Fibroblast of the aortic adventitia (primary cell): ENCODE measurements at places on chromosomes 16 and 17. TPM values are rescaled to one million over a fixed set of nuclear protein-coding genes. Genes with fewer than 3 reads are reported as not detected.
A peak's percentile ranks its signal among the peaks of the same experiment; 100 is the strongest.

GRCh38 chr17:74682028-74682427 is 30.7 kb downstream of the CD300LF start:
- no peak for DNase-seq

Gene GPS1
- total RNA-seq, result 77.5 and 85.5 TPM in 2 replicates

Gene PYY
- not detected in 2 replicates for total RNA-seq

- no peak for DNase-seq
Observed at GRCh38 chr16:3718019-3718391, 681 bp upstream of the TRAP1 start.

Gene AMFR
- total RNA-seq, result 133 and 312 TPM in 2 replicates

- peak; percentile 80 for DNase-seq
Observed at GRCh38 chr16:88920618-88921590, 54.4 kb upstream of the PABPN1L start.

Gene ASPA
- total RNA-seq, result 1.9 and 9.7 TPM in 2 replicates

DNA sequence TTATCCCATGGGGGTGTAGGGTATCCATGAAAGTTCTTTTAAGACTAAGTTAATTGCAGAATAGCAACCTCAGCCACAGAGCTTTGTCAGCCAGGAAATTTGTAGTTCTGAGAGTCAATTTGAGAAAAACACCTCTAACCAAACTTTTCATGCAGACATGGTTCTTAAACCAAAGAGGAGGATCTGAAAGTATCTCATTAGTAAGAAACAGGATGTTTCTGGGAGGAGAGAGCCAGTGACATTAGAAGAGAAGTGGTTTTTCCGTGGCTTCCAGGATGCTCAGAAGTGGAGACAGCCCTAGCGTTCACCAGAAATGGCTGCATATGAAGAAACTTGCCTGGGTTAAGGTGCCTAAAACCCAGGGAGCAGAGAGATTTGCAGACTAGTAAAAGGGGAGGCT is 7.9 kb downstream of the GNAO1 start:
- no peak for DNase-seq

Gene ADORA2B
- total RNA-seq, result 0.90 and 19.3 TPM in 2 replicates

Gene DCTPP1
- total RNA-seq, result 28.0 and 42.0 TPM in 2 replicates

Gene KRTAP9-4
- total RNA-seq, result not detected in 2 replicates

Gene ITGB3
- 5.8 and 22.0 TPM in 2 replicates for total RNA-seq

Gene TNFRSF17
- total RNA-seq, result not detected in 2 replicates

- no peak for DNase-seq
Observed at GRCh38 chr16:30064729-30065101, 845 bp upstream of the ALDOA start.

- no peak for DNase-seq
Observed at GRCh38 chr16:63787014-63787413, 1334.8 kb downstream of the CDH11 start.

- DNase-seq, result no peak
Observed at GRCh38 chr16:5315914-5316313, 218.3 kb upstream of the EEF2KMT start.

Gene CES5A
- total RNA-seq, result not detected in 2 replicates

DNA sequence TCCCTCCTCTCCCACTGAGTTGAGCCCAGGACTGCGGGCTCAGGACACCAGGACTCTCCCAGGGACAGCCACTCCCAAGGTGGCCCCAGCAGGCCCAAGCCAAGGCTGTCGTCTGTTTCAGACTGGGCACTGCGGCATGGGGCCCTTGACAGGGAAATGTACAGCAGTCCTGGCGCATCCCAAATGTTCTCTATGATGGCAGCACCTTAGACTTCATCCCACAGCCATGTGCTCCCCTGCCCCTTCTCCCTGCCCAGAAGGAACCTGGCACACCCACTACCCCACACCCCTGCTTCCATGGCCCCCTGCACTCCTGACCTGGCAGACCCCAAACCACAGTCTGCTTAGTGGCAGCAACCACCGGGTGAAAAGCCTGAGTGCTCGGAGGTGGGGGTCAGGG is 18.2 kb downstream of the RBFOX3 start:
- DNase-seq, result no peak

GRCh38 chr17:10739386-10739785 is 9.6 kb upstream of the TMEM220 start:
- DNase-seq, result no peak

DNA sequence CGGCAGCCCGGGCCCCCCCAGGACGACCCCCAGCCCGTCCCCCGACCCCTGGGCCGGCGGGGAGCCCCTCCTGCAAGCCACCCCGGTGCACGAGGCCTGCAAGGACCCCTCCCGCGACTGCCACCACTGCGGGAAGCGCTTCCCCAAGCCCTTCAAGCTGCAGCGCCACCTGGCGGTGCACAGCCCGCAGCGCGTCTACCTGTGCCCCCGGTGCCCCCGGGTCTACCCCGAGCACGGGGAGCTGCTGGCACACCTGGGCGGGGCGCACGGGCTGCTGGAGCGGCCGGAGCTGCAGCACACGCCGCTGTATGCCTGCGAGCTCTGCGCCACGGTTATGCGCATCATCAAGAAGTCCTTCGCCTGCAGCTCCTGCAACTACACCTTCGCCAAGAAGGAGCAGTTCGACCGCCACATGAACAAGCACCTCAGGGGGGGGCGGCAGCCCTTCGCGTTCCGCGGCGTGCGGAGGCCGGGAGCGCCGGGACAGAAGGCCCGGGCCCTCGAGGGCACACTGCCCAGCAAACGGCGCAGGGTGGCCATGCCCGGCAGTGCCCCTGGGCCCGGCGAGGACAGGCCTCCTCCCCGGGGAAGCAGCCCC is 15.6 kb upstream of the ZFPM1 start:
- DNase-seq, result no peak

- no peak for DNase-seq
Observed at GRCh38 chr16:78980825-78981224, 619.7 kb downstream of the MAF start.

DNA sequence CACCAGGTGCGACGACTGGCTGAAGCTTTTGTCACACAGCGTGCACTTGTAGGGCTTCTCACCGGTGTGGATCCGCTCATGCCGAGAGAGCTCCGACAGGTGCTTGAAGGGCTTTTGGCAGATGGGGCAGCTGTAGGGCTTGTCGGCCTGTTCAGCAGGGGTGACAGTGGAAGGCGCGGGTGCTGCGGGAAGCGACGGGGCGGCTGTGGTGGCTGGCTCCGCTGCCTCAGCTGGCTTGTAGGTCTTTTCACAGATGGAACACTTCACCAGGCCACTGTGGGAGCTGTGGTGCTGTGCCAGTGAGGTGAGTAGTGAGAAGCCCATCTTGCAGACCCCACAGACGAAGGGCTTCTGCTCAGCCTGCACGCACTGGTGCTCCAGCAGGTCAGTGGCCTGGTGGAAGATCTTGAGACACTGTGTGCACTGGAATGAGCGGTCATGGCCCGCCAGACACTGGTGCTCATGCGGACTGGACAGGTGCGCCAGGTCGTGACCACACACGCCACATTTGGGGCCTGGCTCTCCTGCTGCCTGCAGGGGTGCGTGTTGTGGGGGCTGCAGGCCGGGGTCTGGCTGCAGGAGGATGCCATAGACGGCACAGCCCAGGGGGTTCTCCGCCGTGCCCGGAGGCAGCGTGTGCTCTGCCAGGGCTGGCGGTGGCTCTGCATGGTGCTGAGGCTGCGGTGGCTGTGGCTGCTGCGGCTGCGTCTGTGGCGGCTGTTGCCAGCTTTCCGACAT is 2.8 kb downstream of the ZNF319 start:
- no peak for DNase-seq

Gene EFNB3
- 0.90 and 3.9 TPM in 2 replicates for total RNA-seq

- no peak for DNase-seq
Observed at GRCh38 chr16:35750157-35750689, 2290.8 kb downstream of the TP53TG3F start.
